Tibial nerve (tissue), 4 donors: ENCODE measurements at places on chromosomes 2 and 18. TPM values are rescaled to one million over a fixed set of nuclear protein-coding genes. Genes with fewer than 3 reads are reported as not detected.
A peak's percentile ranks its signal among the peaks of the same experiment; 100 is the strongest.

- no peaks in the 10 kb centered on the region for H3K36me3 ChIP-seq
- DNase-seq, result no peak
Observed at GRCh38 chr2:33531549-33532059, 55.2 kb downstream of the RASGRP3 start.

GRCh38 chr2:91748902-91749301 lies 3057.4 kb downstream of the RPIA start:
- no peaks in the 10 kb centered on the region for H3K27me3 ChIP-seq
- H3K4me1 ChIP-seq, result no peaks in the 10 kb centered on the region
- H3K36me3 ChIP-seq, result no peaks in the 10 kb centered on the region
- DNase-seq, result no peak

- H3K27ac ChIP-seq, result no peak overlapping the region
- no peak for DNase-seq
- no peak overlapping the region for H3K4me3 ChIP-seq
- no peaks in the 10 kb centered on the region for H3K36me3 ChIP-seq
- H3K4me1 ChIP-seq, result no peaks in the 10 kb centered on the region
- no peaks in the 10 kb centered on the region for H3K27me3 ChIP-seq
Observed at GRCh38 chr2:113285816-113286215, 7.1 kb upstream of the PAX8 start.

- H3K4me3 ChIP-seq, result no peak overlapping the region
- no peaks in the 10 kb centered on the region for H3K4me1 ChIP-seq
- no peaks in the 10 kb centered on the region for H3K36me3 ChIP-seq
- DNase-seq, result no peak
Observed at GRCh38 chr2:182324665-182325064, 102.2 kb downstream of the PDE1A start.

- H3K36me3 ChIP-seq, result no peaks in the 10 kb centered on the region
- H3K4me3 ChIP-seq, result no peak overlapping the region
- H3K4me1 ChIP-seq, result no peaks in the 10 kb centered on the region
- H3K27ac ChIP-seq, result no peak overlapping the region
- DNase-seq, result no peak
Observed at GRCh38 chr2:206011018-206011614, 74.9 kb downstream of the INO80D start.

TBR1 gene
- total RNA-seq, result not detected

- H3K4me3 ChIP-seq, result no peak overlapping the region
- H3K36me3 ChIP-seq, result peaks cover 4% of the 10 kb centered on the region
- H3K27me3 ChIP-seq, result no peaks in the 10 kb centered on the region
- DNase-seq, result no peak
Observed at GRCh38 chr2:215430528-215431187, 5.2 kb downstream of the FN1 start.

MROH2A gene
- not detected for total RNA-seq

GRCh38 chr2:211709389-211709788 lies 829.2 kb downstream of the ERBB4 start:
- H3K4me1 ChIP-seq, result no peaks in the 10 kb centered on the region
- no peak overlapping the region for H3K27ac ChIP-seq
- no peaks in the 10 kb centered on the region for H3K36me3 ChIP-seq
- H3K27me3 ChIP-seq, result no peaks in the 10 kb centered on the region
- H3K4me3 ChIP-seq, result no peak overlapping the region
- DNase-seq, result no peak

DNA sequence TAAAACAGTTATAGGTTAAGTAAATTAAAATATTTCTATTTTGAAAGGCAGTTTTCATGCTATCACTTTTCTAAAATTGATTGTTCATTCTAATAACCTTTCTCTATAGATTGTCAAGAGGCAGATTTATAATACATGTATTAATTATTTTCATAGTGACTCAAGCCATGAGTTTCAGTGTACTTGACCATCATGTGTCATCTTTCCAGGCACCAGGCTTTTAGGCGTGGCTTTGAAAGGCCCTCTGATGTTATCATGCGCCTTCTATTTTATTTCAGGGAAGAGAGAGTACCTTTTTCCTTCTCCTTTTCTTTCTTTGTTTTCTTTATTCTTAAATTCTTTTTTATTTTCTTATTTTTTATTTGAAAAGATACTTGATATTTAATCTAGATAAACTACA lies 128.3 kb upstream of the ETAA1 start:
- no peak for DNase-seq
- H3K27ac ChIP-seq, result no peak overlapping the region
- no peak overlapping the region for H3K4me3 ChIP-seq
- H3K27me3 ChIP-seq, result peaks cover 3% of the 10 kb centered on the region
- no peaks in the 10 kb centered on the region for H3K4me1 ChIP-seq

GRCh38 chr2:207881902-207882301 lies 112.2 kb upstream of the FZD5 start:
- no peaks in the 10 kb centered on the region for H3K27me3 ChIP-seq
- no peak overlapping the region for H3K4me3 ChIP-seq
- no peak overlapping the region for H3K27ac ChIP-seq

DNA sequence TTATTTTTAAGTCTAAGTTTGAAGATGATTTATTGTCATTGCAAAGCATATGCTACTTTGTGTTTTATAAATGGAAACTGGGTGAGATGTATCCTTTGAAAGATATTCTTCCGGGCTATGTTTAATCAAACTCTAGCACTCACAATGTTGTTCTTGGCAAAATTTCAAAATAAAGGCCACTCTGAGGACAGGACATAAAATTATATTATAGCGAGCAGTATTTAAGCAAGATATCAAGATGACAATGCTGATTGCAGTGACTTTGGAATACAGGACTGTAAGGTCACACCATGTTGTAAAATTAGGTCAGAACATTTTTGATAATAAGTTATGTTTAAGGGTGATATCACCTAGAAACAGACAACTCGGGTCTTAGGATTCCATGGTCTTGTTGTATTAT lies 14.2 kb downstream of the RPRM start:
- H3K36me3 ChIP-seq, result no peaks in the 10 kb centered on the region
- no peak overlapping the region for H3K4me3 ChIP-seq
- peaks cover 8% of the 10 kb centered on the region for H3K27me3 ChIP-seq
- no peaks in the 10 kb centered on the region for H3K4me1 ChIP-seq

- H3K4me1 ChIP-seq, result no peaks in the 10 kb centered on the region
- H3K27ac ChIP-seq, result no peak overlapping the region
- no peak overlapping the region for H3K4me3 ChIP-seq
- H3K27me3 ChIP-seq, result no peaks in the 10 kb centered on the region
- no peak for DNase-seq
Observed at GRCh38 chr2:224120986-224121385, 81.9 kb upstream of the SERPINE2 start.

GRCh38 chr18:14089781-14090180 lies 42.5 kb downstream of the ZNF519 start:
- H3K36me3 ChIP-seq, result no peaks in the 10 kb centered on the region
- H3K4me1 ChIP-seq, result no peaks in the 10 kb centered on the region
- H3K27me3 ChIP-seq, result no peaks in the 10 kb centered on the region
- no peak for DNase-seq
- no peak overlapping the region for H3K4me3 ChIP-seq

UBXN2A gene
- total RNA-seq, result 15.7 TPM

SULT1C2 gene
- not detected for total RNA-seq

DNA sequence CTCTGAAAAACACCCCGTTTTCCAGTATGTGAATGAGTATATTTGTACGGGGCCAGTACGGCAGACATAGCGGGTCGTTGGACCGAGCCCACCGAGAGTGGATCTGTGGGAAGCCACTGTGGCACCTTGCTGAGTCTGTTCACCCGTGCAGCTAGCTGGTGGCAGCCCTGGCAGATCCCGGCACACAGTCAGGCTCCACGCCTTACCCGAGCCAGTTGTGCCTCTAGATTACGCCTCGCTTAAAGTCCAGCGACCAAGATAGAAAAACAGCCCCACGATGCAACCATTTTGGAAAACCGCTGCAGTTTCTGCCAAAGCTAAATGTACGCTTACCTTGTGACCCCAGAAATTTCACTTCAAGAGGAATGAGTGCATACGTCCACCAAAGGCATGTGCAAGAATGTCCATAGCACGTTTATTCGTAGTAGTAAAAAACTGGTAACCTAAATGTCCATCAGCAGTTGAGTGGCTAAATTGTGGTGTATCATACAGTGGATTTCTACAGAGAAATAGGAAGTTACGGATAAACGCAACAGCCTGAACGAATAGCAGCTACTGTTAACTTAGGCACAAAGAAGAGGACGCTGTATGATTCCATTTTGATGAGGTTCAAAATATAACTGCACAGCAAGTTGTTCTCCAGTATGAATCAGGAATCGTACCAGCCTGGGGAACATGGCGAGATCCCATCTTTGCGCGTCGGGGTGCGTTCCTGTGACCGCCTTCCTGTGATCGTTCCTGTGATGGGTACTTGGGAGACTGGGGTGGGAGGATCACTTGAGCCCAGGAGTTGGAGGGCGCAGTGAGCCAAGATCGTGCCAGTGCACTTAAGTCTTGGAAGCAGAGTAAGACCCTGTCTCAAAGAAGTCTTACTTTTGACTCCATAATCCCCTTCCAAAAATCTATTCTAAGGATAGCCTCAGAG lies 688 bp upstream of the WDR33 start:
- H3K4me1 ChIP-seq, result no peaks in the 10 kb centered on the region
- H3K27ac ChIP-seq, result peak overlapping the region; percentile 99
- no peak for DNase-seq
- no peaks in the 10 kb centered on the region for H3K36me3 ChIP-seq

- no peak overlapping the region for H3K4me3 ChIP-seq
- DNase-seq, result no peak
- H3K27me3 ChIP-seq, result no peaks in the 10 kb centered on the region
- H3K4me1 ChIP-seq, result no peaks in the 10 kb centered on the region
- H3K36me3 ChIP-seq, result no peaks in the 10 kb centered on the region
Observed at GRCh38 chr2:136055929-136056688, 61.8 kb downstream of the CXCR4 start.

GRCh38 chr2:46917628-46918027 lies 2.0 kb upstream of the MCFD2 start:
- H3K27ac ChIP-seq, result no peak overlapping the region
- no peak for DNase-seq
- no peaks in the 10 kb centered on the region for H3K36me3 ChIP-seq
- H3K4me3 ChIP-seq, result no peak overlapping the region

FABP1 gene
- not detected for total RNA-seq

DNA sequence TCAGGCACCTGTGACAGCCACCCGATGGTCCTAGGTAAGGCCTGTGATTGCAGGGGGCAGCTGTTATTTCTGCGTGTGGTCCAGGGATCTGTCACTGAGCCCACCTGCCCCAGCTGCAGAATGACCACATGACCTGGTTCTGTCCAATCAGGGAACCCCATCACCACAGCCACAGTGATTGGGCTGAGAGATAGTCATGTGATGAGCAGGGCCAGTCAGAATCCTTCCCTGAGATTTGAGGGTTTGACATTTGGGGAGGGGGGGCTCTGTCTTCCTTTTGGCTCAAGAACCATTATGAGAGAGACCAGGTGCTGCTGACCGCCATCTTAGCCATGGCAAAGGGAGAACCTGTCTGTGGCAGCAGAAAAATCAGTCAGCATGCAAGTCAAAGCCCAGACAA lies 147.2 kb downstream of the SMAD7 start:
- H3K4me3 ChIP-seq, result no peak overlapping the region
- H3K36me3 ChIP-seq, result no peaks in the 10 kb centered on the region
- H3K27ac ChIP-seq, result no peak overlapping the region
- H3K4me1 ChIP-seq, result peaks cover 11% of the 10 kb centered on the region

APOB gene
- 4.2 TPM for total RNA-seq

DNA sequence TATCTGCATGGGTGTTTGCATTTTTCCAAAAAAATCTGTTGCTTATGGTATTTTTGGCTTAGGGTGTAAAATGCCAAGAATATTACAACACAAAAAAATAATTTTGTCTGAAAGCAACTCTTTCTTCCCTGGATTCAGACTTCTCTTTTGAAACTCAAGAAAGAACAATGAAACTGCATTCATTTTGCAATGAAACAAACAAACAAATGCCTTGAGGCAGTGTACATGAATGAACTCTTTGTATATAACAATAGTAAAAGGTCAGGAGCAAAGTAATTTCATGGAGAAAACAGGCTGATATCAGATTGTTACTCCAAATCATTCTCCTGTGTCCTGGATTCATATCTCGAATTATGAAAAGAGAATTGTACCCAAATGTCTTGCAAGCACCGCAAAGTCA lies 301.6 kb upstream of the CDH20 start:
- no peak overlapping the region for H3K4me3 ChIP-seq
- no peak for DNase-seq
- H3K36me3 ChIP-seq, result no peaks in the 10 kb centered on the region
- no peak overlapping the region for H3K27ac ChIP-seq
- H3K4me1 ChIP-seq, result no peaks in the 10 kb centered on the region
- no peaks in the 10 kb centered on the region for H3K27me3 ChIP-seq

DNA sequence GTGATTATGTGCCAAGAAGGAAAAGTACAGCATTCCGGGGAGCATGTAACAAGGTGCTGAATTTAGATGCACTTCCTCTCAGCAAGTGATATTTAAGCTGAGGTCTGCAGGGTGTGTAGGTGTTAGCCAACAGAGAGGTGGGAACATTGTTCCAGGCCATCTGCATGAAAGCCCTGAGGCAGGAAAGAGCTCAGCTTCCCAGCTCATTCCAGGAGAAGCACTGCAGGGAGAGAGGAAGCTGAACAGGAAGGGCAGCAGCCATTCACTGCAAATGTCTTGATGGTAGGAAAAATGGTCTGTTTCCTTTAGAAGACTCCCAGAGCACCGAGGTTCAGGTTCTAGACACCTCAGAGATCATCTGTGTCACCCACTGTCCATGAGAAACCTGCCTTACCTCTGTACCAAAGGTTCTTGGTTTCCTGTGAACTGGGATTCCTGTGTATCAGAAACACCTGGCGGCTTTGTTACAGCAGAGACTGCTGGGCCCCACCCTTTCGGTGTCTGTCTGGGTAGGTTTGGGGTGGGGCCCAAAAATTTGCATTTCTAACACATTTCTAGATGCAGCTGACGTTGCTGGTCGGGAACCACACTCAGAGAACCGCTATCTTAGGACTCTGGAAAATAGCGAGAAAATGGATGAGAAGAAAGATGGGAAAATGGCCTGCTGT lies 84.0 kb downstream of the RTN4 start:
- no peak for DNase-seq
- H3K4me1 ChIP-seq, result no peaks in the 10 kb centered on the region
- no peak overlapping the region for H3K4me3 ChIP-seq

- H3K4me1 ChIP-seq, result peaks cover 3% of the 10 kb centered on the region
- H3K27me3 ChIP-seq, result no peaks in the 10 kb centered on the region
- no peak overlapping the region for H3K27ac ChIP-seq
- no peaks in the 10 kb centered on the region for H3K36me3 ChIP-seq
- DNase-seq, result peak; percentile 74
Observed at GRCh38 chr2:45778720-45779171, 127.3 kb downstream of the PRKCE start.

GRCh38 chr2:24253303-24253919 lies 78.6 kb downstream of the FAM228A start:
- no peak overlapping the region for H3K4me3 ChIP-seq
- no peak for DNase-seq
- H3K36me3 ChIP-seq, result no peaks in the 10 kb centered on the region
- no peak overlapping the region for H3K27ac ChIP-seq
